HuH-7 (cell line): ENCODE measurements at places on chromosomes 7 and 10.

DNA sequence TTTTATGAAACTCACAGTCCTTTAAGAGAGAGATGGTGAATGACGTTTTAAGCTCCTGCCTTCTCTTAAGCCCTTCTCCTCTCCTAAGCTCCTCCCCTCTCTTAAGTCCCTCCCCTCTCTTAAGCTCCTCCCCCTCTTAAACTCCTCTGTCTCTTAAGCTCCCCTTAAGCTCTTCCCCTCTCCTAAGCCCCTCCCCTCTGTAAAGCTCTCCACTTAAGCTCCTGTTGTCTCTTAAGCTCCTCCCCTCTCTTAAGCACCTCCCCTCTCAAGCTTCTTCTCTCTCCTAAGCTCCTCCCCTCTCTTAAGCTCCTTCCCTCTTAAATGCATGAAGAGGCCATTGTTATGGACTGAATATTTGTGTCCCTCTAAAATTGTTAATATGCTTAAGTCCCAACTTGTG is 1180.6 kb upstream of the AUTS2 start:
- no peak for DNase-seq

GRCh38 chr10:124088915-124089314 is 4.5 kb downstream of the CHST15 start:
- DNase-seq, result no peak

DNA sequence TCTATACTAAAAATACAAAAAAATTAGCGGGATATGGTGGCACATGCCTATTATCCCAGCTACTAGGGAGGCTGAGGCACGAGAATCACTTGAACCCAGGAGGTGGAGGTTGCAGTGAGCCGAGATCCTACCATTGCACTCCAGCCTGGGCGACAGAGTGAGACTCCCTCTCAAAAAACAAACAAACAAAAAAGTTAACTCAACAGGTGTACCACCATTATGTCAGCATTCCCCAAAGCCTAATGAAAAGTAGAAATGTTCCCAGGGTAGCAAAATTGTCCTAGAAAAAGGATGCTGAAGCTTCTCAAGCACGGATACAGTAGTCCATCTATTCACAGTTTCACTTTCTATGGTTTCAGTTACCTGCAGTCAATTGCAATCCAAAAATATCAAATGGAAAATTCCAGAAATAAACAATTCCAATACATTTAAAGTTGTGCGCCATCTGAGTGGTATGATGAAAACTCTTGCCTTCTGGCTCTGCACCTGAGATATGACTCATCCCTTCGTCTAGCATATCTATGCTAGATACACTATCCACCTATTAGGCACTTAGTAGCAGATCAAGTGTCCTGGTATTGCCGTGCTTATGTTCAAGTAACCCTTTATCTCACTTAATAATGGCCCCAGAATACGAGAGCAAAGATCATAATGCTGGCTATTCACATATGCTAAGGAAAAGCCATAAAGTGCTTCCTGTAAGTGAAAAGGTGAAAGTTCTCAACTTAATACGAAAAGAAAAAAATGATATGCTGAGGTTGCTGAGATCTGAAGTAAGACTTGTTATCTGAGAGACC is 37.2 kb upstream of the SLC35G1 start:
- DNase-seq, result no peak

- DNase-seq, result no peak
Observed at GRCh38 chr10:62249957-62250356, 18.7 kb downstream of the RTKN2 start.

- no peak for DNase-seq
Observed at GRCh38 chr10:56836659-56837058, 475.6 kb upstream of the ZWINT start.

- DNase-seq, result no peak
Observed at GRCh38 chr10:73244866-73245477, 2.1 kb downstream of the DNAJC9 start.

GRCh38 chr7:157481389-157481788 is 144.6 kb downstream of the DNAJB6 start:
- no peak for DNase-seq

- peak; percentile 47 for DNase-seq
Observed at GRCh38 chr7:140249036-140249806, 72.4 kb upstream of the KDM7A start.

- DNase-seq, result no peak
Observed at GRCh38 chr7:26441002-26441521, 149.4 kb downstream of the SNX10 start.

DNA sequence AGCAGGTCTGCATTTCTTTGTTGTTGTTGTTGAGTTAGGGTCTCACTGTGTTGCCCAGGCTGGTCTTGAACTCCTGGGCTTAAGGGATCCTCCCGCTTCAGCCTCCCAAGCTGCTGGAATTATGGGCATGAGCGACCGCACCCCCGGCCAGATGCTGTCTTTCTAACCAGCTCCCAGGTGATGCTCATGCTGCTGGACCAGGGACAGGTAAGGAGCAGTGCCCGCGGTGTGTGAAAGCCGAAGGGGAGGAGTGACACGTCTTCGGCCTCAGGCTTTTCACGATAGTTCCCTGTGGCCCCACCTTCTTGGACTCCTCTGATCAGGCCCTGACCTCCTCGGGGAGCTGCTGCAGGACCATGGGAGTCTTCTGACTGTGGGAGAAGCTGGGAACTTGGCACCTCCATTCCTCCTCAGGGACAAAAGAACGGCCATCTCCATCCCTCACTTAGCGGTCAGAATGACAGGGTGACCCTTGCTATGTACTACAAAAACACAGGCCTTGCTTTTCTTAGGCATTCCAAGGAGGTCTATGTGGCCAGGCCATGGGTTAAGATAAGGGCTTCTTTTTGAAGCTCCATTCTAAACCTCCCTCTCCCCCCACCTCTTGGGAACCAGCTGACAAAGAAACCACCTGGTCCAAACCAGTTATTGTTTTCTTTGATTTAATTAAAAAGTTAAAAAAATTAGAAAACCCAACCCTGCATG is 5.5 kb downstream of the SFRP5 start:
- DNase-seq, result no peak

DNA sequence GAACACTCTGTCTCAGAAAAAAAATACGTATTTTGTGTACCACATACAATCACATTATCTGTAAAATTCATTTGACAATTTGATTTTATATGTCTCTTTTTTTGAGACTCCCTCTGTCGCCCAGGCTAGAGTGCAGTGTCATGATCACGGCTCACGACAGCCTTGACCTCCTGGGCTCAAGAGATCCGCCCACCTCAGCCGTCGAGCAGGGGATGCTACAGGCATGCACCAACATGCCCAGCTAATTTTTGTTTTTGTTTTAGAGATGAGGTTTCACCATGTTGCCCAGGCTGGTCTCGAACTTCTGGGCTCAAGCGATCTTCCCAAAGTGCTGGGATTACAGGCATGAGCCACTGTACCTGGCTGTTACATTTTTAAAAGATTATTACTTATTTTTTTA is 11.6 kb upstream of the BAZ1B start:
- no peak for DNase-seq

DNA sequence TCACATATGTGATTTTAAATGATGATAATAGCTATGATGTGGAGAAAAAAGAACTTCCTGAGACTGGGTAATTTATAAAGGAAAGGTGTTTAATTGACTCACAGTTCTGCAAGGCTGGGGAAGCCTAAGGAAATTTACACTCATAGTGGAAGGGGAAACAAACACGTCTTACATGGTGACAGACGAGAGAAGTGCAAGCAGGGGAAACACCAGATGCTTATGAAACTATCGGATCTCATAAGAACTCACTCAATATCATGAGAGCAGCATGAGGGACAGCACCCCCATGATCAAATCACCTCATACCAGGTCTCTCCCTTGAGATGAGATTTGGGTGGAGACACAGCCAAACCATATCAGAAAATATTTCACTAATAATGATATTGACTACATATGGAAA is 4.1 kb upstream of the LIPN start:
- DNase-seq, result no peak

GRCh38 chr10:77144656-77145055 is 493.0 kb downstream of the KCNMA1 start:
- no peak for DNase-seq

DNA sequence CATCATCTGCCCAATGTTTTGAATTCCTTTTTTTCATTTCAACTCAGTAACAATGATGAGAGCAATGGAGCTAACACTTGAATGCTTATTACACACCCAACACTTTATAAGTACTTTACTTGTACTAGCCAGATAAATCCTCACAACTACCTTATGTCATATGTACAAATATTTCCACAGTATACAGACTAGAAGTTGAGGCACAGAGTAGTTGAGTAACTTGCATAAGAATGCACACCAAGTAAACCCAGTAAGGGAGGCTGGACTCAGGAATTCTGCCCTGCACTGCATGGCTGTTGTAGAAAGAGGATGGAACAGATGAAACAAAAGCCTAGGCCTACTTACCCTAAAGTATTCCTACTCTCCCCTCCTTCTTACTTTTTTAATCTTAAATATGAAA is 15.8 kb downstream of the DPY19L1 start:
- no peak for DNase-seq

- DNase-seq, result no peak
Observed at GRCh38 chr10:91335147-91335546, 75.0 kb upstream of the HECTD2 start.

DNA sequence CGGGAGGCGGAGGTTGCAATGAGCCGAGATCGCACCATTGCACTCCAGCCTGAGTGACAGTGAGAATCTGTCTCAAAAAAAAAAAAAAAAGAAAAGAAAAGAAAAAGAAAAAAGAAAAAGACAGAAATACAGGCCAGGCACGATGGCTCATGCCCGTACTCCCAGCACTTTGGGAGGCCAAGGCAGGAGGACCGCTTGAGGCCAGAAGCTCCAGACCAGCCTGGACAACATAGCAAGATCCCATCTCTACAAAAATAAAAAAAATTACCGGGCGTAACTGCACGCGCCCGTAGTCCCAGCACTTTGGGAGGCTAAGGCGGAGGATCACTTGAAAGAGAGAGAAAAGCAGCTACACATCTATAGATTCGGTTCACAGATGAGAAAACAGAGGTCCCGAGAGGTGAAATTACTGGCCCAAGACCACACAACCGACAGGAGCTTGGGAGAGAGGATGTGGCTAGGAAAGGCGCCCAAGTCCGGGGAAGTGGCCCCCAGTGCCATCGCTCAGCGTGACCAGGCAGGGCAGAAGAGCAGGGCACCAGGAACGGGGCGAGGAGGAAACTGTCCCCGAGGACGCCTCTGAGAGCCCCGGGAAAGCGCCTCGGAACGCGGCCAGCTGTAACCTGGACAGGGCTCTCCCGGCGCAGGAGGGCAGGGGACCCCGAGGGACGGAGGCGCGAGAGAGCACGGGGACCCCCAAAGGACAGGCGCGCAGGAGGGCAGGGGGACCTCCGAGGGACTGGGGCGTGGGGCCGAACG is 612 bp downstream of the SNX8 start:
- DNase-seq, result peak; percentile 32

GRCh38 chr7:99560834-99561736 is 2.6 kb downstream of the ZNF655 start:
- no peak for DNase-seq

DNA sequence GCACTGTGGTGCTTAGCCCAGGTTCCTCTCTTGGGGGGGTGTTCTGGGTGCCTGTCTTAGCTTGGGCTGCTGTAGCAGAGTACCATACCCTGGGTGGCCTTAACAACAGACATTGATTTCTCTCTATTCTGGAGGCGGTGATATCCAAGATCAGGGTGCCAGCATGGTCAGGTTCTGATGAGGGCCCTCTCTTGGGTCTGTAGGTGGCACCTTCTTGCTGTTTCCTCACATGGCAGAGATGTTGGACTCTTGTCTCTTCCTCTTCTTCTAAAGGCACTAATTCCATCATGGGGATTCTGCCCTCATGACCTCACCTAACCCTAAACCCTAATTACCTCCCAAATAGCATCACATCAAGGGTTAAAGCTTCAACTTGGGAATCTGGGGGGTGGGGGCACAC is 19.9 kb upstream of the CRHR2 start:
- DNase-seq, result no peak

- DNase-seq, result no peak
Observed at GRCh38 chr10:114403541-114404161, 651 bp downstream of the AFAP1L2 start.

DNA sequence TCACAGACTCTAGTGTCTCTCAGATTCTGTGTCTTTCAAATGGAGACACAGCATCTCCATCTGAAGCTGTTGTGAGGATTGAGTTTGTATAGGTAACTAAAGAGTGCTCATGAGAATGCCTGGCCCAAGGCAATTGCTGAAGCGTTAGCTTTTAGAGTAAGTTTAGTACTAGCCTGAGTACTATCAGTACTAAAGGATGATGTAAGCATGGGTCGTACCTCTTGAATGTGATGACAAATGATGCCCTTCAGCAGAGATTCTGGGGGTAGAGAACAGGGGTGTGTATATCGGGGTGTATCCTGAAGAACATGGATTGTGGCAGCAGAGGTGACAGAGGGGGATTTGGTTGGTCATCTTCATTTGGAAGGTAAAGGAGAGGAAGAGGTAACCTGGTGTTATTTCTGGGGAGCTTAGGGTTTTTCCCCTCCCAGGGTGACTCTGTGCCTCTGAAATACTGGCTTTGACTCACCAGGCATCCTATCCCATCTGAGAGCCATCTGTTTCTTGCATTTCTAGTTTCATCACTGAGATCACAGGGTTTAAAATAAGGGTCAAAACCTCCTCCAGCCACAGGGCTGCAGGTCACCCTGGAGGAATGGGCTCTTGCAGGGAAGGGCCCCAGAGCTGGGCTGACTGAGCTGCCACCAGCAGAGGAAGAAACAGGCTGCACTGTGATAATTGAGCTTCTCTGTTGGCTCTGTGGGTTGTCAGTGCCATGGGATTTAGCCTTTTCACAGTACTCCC is 756.0 kb downstream of the KCNMA1 start:
- DNase-seq, result no peak

GRCh38 chr7:92788559-92789183 is 47.7 kb downstream of the CDK6 start:
- DNase-seq, result no peak

DNA sequence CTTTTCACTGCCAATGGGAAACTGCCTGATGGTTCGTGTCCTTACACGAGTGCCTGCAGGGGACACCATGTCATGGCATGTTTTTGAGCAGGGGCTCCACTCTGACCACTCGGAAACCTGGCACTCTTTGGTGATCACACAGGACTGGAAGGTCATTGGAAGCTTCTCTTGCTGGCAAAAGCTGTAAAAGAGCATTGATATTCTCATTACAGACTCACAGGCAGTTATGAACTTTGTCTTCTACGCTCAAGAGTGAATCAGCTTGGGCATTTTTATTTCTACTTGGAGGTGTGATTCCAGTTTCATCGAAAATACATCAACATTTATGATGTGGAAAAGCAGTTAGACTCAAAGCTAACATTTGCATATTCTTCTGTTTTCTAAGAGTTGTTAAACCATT is 238.7 kb downstream of the THSD7A start:
- no peak for DNase-seq

DNA sequence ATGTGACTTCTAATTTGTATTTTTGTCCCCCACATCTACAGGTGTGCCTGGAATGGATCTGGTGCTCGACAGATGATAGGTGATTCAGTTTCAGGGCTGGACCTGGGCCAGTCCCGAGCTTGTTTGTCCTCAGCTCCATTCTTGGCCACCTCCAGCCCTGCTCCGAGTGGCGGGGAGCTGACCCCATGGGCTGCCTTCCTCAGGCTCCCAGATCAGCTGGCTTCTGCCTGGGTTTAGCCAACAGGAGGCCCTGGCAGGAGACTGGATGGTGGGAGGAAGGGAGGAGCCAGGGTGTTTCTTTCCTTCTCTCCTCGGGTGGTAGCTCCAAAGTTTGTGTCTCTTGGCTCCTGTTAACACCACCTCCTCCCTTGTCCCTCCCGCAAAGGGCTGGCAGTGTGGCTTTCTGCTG is 75.2 kb downstream of the CDH23 start:
- no peak for DNase-seq

GRCh38 chr10:67697724-67698131 is 1.7 kb upstream of the CTNNA3 start:
- DNase-seq, result peak; percentile 33

- DNase-seq, result no peak
Observed at GRCh38 chr7:115724400-115725056, 306.0 kb downstream of the TFEC start.
